ENCODE measurements at places on chromosomes 5 and 9.
A peak's percentile ranks its signal among the peaks of the same experiment; 100 is the strongest.

GRCh38 chr5:65190328-65191053 is 291.2 kb downstream of the ADAMTS6 start:
- DNase-seq = no peak

DNA sequence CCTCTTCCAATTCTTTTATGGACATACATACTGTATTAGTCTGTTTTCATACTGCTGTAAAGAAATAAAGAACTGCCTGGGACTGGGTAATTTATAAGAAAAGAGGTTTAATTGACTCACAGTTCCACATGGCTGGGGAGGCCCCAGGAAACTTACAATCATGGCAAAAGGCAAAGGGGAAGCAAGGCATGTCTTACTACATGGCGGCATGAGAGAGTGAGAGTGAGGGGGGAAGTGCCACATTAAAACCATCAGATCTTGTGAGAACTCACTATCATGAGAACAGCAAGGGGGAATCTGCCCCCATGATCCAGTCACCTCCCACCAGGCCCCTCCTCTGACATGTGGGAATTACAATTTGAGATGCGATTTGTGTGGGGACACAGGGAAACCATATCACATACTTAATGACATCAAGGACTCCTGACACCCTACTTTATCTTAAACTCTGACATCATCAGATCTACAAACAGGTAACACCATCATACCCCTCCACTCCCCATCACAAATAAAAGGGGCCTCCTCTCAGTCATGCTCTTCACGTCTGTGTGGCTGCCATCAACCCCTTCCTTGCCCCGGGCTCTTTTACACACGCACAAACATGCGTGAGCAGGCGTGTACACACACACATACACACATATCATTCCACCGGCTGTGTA is 9.7 kb downstream of the ANKRD33B start:
- DNase-seq = no peak

GRCh38 chr5:126351153-126351552 is 72.1 kb upstream of the GRAMD2B start:
- no peak for DNase-seq

- no peak for DNase-seq
Measured at GRCh38 chr5:174572591-174572990, 151.8 kb upstream of the MSX2 start.

- DNase-seq = no peak
Measured at GRCh38 chr9:89388084-89388867, 70.0 kb downstream of the SECISBP2 start.

GRCh38 chr5:151315998-151316597 is 12.5 kb upstream of the SLC36A3 start:
- DNase-seq = peak; percentile 57

DNA sequence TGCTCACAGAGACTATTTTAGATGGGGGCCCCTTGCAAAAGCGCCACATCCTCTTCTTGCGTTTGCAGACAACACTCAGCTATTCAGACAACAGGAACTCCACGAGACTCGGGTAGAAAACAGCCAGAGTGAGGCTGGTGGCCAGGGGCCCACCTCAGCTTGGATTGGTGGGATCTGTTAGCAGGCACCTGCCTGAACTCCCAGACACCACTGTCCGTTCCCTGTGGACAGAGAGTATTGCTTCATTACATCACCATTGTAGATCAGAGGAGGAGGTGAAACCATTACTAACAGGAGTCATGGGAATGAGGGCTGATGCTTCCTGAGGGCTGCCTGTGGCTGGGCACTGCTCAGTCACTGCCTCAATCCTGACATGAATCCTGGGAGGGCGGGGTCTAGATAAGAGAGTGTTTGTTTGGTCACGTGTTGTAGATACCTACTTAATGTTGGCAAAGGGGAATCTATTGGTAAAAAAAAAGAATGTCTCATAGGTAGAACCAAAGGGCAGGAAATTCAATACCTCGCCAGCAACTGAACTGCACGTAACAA is 4.4 kb upstream of the RAPGEF1 start:
- DNase-seq = no peak

- no peak for DNase-seq
Measured at GRCh38 chr5:154166901-154167791, 23.4 kb upstream of the GALNT10 start.

- DNase-seq = no peak
Measured at GRCh38 chr5:136113606-136114005, 19.0 kb upstream of the SMAD5 start.

DNA sequence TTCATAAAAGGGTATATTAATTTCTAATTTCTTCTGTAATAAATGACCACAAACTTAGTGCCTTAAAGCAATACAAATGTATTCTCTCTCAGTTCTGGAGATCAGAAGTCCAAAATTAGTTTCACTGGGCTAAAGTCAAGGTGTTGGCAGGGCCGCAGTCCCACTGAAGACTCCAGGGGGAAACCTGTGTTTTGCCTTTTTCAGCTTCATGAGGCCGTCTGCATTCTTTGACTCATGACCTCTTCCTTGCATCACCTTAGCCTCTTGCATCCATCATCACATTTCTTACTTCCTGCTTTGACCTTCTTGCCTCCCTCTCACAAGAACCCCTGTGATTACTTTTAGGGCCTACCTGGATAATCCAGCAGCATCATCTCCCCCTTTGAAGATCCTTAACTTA is 42.0 kb upstream of the ALDH1B1 start:
- no peak for DNase-seq

All from renal pelvis (tissue), 12 donors.